Stimulated activated CD4-positive, alpha-beta T cell treated with anti-CD3 and anti-CD28 coated beads, TNF-alpha, amount 100 ng/mL, for 1 hour (primary cell): ENCODE measurements at places on chromosomes 7 and 10.

GRCh38 chr7:7920481-7920880, 48.1 kb upstream of the GLCCI1 start:
- DNase-seq, result no peak

DNA sequence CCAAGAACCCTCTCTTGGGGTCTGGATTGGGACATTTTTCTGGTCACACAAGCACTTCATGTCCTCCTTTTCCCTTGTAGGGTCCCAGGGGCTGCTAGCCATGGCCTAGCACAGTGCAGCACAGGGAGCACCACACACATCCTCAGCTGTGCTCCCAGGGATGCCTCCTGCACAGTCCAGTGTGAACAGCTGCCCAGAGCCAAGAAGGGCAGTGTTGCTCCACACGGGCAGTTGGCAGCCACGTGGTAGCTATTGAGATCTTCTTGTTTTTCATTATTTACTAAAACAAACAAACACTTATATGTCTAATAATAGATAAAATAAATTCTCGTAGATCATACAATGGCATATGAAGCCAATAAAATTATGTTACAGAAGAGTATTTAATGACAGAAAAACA, 13.9 kb upstream of the LANCL2 start:
- no peak for DNase-seq

DNA sequence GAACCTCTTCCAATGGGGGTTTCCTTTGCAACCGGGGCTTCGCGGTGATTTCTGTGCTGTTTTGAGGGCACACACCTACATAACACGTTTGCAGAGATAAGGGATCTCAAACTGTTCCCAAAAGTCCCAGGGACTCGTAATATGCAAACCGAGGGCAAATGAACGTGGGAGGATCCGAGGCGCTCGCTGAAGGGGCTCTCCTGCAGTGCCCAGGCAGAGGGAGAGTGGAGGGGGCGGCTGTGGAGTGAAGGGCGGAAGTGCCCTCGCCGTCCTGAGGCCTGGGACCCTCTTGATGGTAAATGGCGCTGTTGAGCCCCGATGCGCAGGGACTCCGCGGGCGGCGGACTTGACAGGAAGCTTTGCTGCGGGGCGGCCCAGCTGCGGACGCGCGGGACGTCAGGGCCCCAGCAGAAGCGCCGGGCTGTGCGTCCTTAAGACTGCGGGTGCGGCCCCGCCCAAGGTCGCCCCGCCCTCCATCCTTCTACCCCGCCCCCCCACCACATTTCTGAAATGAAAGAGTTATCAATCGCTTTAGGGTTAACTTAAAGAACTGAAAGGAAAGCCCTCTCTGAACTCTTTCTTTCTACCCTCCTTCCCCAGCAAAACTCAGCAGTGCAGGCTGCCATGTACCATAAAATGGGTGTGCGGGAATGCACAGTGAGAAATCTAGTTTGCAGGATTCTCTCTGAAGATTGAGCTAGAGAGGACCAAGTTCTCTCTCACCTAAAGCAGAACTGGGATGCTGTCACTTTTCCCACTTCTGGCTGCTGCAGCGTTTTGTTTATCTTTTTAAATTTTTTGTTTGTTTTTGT, 151.8 kb upstream of the YAE1 start:
- no peak for DNase-seq

- no peak for DNase-seq
These were observed 72.7 kb downstream of the LHPP start for GRCh38 chr10:124534231-124534798.

- DNase-seq, result no peak
These were observed 590.2 kb downstream of the MAGI2 start for GRCh38 chr7:78863281-78863680.

GRCh38 chr10:29461042-29461441, 172.2 kb downstream of the LYZL1 start:
- no peak for DNase-seq

DNA sequence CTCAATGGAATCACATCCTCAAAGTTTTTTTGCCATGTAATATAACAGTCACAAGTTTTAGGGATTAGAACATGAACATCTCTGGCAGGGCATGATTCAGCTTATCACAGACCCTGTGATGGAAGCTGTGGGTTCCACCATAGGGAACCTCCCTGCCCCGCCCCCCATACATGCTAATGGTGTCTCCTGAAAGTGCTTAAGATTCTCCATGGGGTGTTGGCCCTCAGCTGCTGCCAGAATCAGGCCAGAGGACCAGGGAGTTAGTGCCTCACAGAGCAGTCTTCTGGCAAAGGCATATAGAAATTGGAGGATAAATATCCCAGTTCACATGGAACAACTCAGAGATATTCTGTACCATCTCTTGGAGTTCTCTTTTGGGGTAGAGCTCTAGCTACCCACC, 119.4 kb downstream of the RAB11FIP2 start:
- no peak for DNase-seq

DNA sequence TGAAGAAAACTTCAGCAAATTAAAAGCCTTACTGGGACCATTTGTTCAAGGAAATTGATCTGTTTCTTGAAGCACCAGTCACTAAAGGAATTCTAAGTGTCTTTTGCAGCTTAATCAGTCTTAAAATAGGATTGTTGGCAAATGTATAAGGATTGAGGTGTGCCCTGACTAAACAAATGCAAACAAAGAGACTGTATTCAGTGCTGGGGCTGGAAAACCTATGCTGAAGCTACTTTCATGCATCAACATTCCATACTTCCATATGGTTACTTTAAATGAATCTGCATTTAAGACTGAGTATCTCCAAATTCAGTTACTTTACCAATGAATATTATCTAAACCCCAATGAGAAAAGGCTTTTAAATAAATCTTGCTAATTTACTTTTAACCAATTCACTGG, 183.3 kb downstream of the ELAPOR2 start:
- DNase-seq, result no peak
